ENCODE measurements at places on chromosomes 6 and 20.

GRCh38 chr6:159691133-159691962 lies 1.7 kb downstream of the SOD2 start:
- no peak for DNase-seq

- DNase-seq: no peak
Measured at GRCh38 chr6:166496460-166496859, 90.0 kb downstream of the RAMACL start.

DNA sequence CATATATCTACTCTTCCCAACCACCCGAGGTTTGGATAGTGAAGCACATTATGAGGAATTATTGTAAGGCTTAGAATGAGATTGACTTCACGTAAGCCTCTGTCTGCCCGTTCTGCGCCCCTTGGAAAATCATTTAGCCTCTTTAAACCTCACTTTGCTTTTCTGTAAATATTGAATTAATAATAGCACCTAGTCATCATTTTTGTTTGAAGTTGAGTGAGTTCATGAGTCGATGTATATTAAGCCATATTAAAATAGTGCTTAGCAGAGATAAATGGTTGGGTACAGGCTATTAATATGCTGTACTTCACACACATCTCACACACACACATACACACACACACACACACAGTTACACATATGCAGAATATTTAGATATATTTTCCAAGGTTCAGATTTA lies 344.8 kb upstream of the EYS start:
- no peak for DNase-seq

- no peak for DNase-seq
Measured at GRCh38 chr6:31586599-31587281, 663 bp downstream of the LST1 start.

GRCh38 chr6:145733810-145734209 lies 1.5 kb downstream of the EPM2A start:
- DNase-seq: no peak

DNA sequence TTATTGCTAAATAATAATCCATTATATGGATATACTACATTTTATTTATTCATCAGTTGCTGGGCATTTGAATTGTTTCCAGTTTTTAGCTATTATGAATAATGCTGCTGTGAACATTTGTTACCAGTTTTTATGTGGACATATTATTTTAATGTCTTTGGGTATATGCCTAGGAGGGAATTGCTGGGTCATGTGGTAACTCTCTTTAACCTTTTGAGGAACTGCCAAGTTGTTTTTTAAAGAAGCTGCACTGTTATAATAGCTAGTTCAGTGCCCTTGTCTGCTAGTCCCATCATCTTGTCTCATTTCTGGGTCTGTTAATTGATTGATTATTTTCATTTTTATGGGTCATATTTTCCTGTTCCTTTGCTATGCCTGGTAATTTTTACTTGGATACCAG lies 56.3 kb downstream of the FOXO3 start:
- no peak for DNase-seq

DNA sequence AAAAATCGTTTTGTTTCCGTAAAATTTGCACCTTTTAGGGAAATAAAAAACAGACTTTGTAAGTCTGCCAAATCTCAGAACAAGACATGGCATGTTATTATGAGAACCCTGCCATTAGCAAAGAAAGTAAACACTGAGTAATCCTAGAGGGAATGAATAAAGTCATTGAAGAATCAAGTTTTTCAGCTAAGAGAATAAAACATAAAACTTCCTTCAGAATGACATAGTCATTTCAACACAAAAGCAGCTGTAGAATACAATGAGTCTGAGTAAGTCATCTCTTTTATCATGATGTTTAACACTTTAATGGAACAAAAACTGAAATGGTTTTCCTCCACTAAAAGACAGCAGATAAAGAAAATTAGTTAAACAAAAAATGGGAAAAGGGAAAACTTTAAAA lies 10.3 kb upstream of the DST start:
- no peak for DNase-seq

DNA sequence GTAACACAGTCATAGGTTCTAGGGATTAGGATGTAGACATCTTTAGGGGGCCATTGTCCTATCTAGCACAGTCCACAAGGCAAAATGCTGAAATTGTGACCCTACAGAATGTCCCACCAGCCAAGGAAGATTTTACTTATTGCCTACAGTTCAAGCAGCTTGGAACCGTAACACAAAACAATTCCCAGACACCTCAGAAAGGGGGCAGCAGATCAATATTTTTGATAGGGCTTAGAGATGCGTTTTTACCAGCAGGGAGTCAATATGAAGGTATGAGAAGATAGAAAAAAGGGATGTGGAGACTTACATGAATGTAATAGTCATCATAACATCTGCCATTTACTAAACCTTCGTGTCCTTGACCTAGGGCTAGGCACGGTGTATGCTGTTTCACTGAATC lies 81.0 kb downstream of the TMEM170B start:
- DNase-seq: no peak

GRCh38 chr20:5442101-5442500 lies 125.3 kb upstream of the PROKR2 start:
- no peak for DNase-seq

- no peak for DNase-seq
Measured at GRCh38 chr20:20399531-20400500, 31.9 kb downstream of the INSM1 start.

- no peak for DNase-seq
Measured at GRCh38 chr6:96794980-96795379, 42.3 kb downstream of the GPR63 start.

DNA sequence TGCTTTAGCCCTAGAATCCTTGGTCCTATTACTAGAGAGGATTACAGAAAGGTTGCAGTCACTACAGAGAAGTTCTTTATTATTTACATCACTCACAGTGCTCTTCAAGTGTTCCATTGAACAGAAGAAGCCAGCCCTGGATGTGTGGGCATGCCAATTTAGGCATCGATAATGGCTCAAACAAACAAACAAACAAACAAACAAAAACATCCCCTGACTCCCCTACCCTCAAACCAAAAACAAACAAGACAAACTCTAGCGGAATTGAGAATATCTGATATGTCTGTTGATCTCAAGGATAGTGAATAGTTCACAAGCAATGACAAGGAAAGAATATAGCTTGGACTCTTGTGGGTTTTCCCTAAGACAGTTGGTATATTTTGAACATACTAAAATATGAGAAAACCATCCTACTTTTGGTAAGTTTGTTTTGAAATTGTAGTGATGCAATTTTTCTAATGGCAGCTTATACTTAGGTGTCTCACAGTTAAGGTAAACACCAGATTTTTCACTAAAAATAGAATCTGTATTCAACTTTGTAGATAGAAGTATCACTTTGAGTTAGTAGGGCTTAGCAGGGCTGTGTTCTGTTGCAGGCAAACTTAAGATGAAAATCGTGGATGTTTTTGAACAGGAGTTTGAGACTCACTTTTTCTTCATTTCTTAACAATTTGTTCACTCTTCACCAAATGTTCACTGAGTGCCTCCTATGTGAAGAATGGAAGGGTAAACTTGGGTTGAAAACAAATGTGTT lies 92.8 kb upstream of the FAM184A start:
- no peak for DNase-seq

DNA sequence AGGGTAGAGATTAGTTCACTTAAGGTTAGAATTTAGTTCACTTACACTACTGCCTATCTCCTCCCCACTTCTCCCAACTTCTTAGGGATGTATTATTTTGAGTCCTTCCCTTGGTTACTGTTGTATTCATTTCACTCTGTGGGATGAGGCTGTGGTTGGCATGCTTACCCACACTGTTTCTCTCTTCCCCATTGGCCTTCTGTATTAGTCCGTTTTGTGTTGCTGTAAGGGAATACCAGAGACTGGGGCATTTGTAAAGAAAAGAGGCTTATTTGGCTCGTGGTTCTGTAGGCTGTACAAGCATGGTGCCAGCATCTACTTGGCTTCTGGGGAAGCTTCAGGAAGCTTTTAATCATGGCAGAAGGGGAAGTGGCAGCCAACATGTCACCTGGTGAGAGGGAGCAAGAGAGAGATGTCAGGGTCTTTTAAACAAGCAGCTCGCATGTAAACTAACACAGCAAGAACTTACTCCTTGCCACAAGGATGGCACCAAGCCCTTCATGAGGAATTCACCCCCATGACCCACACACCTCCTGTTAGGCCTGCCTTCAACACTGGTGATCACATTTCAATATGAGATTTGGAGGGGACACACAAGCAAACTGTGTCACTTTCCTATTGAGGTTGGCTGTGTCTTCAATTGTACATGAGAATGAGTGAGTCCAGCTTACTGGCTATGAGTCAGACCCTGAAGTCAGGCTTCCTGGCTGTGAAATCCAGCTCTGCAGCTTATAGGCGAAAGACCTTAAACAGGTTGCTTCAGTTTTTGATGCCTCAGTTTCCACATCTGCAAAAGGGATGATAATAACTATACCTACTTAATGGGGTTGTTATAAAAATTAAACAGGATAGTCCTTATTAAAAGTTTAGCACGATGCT lies 53.3 kb downstream of the SYNDIG1 start:
- no peak for DNase-seq

DNA sequence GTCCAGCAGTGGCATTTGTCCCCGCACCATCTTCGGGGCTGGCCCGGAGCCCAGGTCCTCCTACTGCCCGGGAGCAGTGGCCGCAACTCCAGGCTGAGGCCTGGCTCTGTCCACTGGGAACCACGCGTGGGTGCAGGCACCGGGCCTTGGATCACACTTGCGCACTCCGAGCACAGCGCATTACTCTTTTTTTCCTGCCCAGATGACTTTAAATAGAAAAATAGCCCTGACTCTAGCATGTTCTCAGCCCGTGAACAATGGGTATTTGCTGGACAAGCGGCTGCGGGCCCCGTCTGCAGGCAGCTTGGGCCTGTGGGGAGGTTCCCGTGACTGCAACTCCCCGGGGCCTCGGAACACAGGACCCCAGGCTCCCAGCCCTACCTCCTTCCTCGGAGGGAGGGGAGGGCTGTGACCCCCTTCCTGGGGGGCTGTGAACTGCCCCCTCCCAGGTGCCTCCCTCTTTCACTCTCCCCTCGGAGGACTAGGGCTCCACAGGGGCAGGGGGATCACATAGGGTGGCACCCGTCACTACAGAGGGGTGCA lies 162.2 kb downstream of the TBXT start:
- no peak for DNase-seq

DNA sequence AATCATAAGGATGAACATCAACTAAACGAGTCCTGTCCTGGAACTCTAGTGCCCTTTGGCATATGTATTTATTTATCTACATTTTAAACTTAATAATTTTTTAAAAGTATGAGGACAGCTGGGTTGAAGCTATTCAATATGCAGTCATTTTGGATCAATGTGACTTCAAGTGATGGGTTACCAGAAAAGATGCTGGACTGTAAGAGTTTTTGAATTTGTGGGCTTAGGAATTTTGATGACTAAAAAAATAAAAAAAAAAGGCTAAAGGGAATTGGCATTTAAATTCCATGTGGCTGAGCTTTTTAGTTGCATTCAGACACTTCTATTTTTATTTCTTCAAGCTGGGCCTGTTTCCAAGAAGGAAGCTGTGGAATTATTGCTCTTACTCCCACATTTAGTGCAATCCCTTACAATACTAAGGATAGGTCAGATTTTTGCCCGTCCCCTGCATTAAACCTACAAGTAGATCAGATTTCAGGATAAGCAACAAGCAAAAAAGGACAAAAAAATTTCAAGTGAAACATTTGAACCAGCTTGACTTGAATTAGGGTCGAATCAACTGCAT lies 704.2 kb upstream of the CITED2 start:
- DNase-seq: no peak

GRCh38 chr20:45405571-45406259 lies 2.4 kb upstream of the DBNDD2 start:
- no peak for DNase-seq

DNA sequence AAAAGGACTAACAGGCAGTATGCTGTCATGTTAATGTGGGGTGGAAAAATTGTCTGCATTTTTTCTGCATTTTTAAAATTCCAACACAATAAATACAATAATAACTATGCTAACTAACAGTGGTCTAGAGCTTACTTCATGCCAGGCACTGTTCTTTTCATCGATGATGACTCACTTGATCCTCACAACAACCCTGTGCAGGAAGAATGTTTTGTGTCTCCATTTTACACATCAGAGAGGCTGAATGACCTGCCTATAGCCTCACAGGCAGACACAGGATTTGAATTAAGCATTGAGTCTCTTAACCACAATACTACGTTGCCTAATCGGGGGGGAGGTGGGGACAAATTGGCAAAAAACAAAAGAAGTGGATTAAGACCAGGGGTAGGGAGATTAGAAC lies 26.9 kb upstream of the FANCE start:
- DNase-seq: no peak

GRCh38 chr6:97450087-97450486 lies 167.1 kb upstream of the MMS22L start:
- DNase-seq: no peak

- DNase-seq: no peak
Measured at GRCh38 chr20:11852189-11852588, 65.5 kb upstream of the BTBD3 start.

- no peak for DNase-seq
Measured at GRCh38 chr6:133741375-133741861, 147.5 kb upstream of the TCF21 start.

DNA sequence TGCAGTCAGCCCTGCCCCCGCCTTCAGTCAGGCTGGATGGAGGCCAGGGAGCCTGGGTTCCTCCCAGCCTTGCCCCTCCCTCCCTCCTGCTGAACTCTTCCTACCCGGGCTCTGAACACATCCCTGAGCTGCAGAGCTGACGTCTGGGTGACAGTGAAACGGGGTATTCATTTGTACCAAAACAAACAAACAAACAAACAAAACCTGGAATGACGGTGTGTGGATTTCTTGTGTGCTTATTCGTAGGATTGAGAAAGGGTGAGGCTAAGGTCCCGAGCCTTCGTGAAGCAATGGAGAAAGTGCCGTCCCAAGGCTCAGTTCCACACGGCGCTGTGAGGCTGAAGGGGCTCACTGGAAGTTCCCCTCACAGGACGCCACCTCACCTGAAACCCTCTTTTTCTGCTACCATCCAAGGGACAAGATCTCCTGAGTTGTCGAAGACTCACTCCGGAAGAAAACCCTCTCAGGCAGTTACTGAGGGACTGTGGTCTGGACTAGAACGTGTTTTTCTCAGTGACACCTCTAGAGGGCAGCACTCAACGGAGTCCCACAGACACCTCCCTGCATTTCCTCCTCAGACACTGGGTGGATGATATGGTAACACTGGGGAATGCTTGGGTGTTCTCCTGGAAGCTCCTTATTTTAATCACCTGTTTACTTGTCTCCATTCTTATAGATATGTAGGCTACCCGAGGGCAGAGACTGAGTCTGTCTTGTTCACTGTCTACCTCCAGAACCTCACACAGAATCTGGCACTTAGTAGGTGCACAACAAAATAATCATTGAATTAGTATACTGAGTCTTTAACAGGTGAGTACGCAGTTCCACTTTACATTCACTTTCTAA lies 27.3 kb downstream of the GSTA3 start:
- no peak for DNase-seq

GRCh38 chr6:90385759-90386313 lies 89.2 kb upstream of the BACH2 start:
- no peak for DNase-seq

Data from chondrocyte (in vitro differentiated cells).